Urothelium cell line (cell line): ENCODE measurements at places on chromosomes 3 and 15.

DNA sequence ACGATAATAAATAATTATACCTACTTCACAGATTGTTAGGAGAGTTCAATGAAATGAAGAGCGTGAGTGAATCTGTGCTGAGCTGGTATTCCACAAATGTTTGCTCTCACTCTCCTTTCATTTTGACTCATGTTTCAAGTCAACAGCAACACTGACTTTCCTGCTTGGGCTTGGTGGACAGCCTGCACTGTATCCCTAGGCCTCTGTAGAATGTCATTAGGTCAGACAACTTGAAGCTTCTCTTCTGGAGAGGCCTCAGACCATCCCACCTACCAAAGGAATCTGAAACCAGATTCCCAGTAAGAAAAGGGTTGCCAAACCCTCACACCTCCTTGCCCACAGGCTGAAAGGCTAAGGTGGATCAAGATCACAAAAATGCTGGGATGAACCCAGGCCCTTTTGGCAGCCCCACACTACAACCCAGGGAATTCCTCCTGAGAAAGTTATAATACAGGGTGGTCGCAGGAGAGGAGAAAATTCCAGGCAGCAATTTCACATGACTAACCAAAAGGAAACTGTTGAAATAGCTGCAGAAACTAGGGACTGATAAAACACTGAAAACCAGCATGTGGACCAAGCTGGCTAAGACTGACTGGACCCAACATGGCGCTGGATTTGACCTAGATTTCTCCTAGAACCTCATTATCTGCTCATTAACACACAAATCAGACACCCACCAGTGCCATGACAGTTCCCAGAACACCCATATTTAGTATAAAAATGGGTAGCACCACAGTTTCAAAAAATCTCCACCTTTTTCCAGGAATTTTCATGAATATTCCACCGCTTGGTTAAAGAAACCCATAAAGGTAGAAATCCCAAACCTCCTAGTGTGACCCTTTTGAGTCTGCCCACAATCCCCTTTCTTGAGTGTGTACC, 57.0 kb upstream of the ZNF148 start:
- DNase-seq, result no peak

DNA sequence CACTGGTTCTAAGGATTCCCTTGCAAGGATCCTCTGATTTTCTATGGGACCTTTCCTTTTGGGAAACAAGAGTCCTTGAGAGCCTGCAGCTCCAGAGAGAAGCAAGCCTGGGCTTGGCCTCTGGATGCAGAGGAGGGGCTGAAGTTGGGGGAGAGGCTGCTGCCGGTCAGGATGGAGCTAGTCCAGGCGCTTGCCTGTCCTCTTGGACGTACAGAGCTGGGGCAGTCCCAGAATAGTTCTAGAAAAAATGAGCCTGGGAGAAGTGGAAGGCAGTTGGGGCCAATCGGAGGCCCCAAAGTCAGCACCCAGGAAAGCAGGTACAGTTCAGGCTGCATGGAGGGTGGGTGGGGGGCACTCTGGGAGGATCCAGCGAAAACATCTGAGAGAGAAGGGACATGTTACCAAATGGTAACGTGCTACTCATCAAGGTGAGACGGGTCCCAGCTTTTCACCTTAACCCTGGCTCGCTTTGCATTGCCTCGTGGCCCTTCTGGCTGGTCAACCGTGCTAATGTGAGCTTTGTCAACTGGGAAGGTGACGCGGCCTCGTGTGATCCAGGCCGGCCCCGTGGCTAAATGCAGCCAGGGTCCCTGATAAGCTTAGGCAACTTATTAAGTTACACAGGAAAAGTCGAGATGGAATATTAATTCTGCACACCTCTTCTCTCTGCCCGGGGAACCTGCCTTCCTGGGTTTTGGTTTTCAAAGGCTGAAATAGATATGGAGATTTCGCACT, 38.7 kb upstream of the MAGEF1 start:
- no peak for DNase-seq

DNA sequence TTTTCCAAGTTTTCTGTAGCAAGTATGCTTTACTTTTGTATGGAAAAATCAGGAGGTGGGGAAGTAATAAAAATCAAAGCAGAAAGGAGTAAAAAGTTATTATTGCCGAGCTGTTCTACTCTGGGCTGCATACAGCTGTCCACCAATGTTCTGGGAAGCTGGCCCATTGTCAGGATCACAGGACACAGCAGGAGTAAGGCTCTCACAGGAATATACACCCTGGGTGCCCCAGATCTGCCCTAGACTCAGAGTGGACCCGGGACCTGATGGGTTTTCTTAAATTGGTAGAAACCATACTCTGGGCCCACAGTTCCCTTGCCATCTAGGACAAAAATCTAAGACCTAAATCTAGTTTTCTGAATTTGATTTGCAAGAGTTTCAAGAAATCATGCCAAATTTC, 60.4 kb downstream of the TNIK start:
- DNase-seq, result no peak

- peak; percentile 54 for DNase-seq
Measured at GRCh38 chr3:11452885-11453847, 181.0 kb downstream of the ATG7 start.
